ENCODE measurements at places on chromosomes 7 and 10. TPM values are rescaled to one million over a fixed set of nuclear protein-coding genes. Genes with fewer than 3 reads are reported as not detected.
A peak's percentile ranks its signal among the peaks of the same experiment; 100 is the strongest.

GRCh38 chr10:65423043-65423442, 1502.8 kb upstream of the LRRTM3 start:
- ATAC-seq, result no peak

CHST3 gene
- 0.19 TPM for total RNA-seq

- no peak for ATAC-seq
Measured at GRCh38 chr7:81330108-81330507, 411.3 kb upstream of the SEMA3C start.

DNA sequence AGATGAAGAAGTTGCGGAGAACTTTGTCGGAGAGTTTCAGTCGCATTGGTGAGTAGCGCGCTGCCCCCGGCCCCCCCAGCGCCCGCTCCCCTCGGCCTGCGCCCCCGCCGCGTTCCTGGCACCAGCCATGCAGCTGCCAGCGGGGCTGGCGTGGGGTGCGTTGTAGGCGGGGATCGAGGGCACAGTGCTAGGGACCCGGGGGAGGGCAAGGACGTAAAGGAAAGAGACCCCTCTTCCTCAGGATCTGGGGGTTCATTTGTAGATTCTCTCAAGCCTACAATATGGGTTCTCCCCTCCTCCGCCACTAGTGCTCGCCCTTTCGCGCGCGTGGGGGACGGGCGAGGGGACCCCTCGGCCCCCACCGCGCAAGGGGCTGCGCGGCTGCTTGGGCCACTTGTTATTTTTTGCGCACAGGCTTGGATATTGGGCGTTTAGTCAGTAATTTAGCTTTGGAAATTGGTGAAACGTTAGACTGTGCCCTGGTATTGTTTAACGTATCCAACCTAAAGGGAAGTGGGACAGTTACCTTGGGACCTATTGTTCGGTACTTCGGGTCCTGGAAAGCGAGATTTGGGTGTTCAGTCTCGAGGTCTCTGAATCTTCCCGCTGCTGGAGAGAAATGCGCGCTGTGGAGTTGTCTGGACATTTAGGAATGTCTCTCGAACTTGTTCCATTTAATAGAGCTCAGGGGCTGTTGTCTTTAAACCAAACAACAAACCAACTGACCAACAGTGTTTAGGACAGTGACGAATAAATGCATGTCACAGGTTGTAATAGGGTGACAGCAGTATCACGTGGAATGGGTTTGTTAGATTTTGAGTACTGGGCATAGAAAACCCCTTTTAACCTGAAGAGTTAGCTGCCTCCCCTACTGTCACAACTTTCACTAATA, 796 bp downstream of the CDK14 start:
- ATAC-seq, result no peak

NME8 gene
- not detected for total RNA-seq

PLXDC2 gene
- not detected for total RNA-seq

- ATAC-seq, result no peak
Measured at GRCh38 chr10:125370578-125370977, 210.2 kb upstream of the CTBP2 start.

- ATAC-seq, result peak; percentile 17
Measured at GRCh38 chr10:46092524-46093081, 46.5 kb upstream of the MSMB start.
